CD8-positive, alpha-beta T cell (primary cell): ENCODE measurements at places on chromosomes 13 and 19.
A peak's percentile ranks its signal among the peaks of the same experiment; 100 is the strongest.

DNA sequence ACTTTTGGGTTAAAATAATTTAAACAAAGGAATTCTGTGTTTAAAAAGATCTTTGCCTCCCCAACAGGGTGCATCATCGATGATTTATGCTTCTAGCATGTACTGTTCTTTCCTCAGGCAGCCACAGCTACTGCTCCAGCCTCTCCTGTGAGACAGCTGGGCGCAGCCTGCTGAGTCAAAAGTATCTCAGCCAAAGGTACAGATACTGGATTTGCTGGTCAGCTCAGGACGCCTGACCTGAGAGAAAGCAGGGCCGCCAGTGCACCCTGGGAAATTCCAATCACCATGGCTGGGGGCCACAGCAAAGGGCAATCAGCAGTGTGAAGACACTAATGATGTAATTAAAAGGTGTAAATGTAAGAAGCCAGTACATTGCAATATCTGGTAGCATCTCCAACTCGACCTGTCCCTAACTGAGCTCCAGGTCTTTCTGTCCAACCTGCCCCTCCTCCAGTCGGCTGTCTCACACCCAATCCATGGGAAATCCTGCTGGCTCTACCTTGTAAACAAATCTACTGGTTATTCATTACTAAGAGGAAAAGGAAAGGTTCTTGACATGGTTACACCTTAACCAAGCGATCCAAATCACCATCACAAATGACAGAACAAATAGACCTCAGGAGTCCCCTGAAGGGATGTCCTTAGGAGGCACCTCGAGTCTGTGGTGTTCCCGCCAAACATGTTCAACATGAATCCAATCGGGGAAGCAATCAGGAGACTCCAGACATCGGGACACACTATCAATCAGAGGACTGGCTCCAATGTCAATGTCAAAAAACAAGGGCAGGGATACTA is 7.3 kb downstream of the OPA3 start:
- no peak for DNase-seq

DNA sequence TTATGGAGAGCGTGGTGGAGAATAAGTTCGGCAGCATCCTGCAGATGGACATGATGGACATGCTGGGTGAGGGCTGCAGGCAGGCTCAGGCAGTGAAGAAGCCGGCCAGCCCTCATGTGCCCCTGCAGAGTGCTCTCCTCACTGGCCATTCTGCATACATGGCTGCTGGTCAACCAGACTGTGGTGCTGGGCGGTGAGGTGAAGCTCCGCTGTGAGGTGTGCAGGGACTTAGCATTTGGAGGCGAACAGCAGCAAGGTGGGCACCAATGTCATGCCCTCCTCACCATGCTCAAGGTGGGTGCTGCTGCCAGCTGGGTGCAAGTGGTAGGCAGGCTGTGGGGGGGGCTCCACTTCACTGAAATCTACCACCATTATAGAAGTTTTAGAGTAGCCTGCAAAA is 5.7 kb upstream of the ZNF492 start:
- DNase-seq = no peak

GRCh38 chr19:50184196-50184595 is 19.2 kb upstream of the MYH14 start:
- DNase-seq = no peak

DNA sequence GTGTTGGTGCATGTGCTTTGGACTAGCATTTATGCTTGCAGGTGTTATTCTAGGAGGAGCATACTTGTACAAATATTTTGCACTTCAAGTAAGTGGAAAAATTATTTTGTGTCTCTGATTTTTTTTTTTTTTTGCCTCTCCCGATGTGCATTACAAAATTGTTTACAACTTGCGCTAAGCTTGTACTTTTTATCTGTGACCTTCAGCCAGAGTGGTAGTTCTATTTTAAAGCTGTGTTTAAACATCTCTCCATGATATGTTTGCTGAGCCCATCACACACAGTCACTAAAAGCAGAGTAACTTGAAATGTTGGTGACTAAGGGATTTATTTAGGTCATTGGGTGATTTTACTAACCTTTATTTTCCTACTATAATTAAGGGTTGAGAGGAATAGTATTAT is 20.8 kb downstream of the ITM2B start:
- no peak for DNase-seq

DNA sequence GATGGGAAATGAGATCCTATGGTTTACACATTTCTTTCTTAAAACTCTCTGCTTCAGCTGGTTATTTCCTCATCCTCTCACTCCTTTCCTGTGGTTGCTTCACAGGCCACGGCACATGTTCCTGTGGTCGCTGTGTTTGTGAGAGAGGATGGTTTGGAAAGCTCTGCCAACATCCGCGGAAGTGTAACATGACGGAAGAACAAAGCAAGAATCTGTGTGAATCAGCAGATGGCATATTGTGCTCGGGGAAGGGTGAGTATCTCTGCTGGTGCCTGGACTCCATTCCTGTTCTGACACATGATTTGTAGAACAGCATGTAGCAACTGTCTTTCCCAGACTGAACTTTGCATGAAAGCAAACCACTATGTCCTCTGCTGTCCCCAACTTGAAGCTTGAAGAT is 254.2 kb downstream of the ITGBL1 start:
- no peak for DNase-seq

GRCh38 chr19:6010107-6010506 is 32.2 kb upstream of the RANBP3 start:
- no peak for DNase-seq

- no peak for DNase-seq
Measured at GRCh38 chr13:66967811-66968597, 262.1 kb downstream of the PCDH9 start.

- DNase-seq = no peak
Measured at GRCh38 chr13:40103864-40104263, 448.4 kb downstream of the COG6 start.

GRCh38 chr13:113184568-113185440 is 23.7 kb downstream of the PCID2 start:
- peak; percentile 76 for DNase-seq

GRCh38 chr13:76466043-76466442 is 420.2 kb downstream of the KCTD12 start:
- DNase-seq = no peak

DNA sequence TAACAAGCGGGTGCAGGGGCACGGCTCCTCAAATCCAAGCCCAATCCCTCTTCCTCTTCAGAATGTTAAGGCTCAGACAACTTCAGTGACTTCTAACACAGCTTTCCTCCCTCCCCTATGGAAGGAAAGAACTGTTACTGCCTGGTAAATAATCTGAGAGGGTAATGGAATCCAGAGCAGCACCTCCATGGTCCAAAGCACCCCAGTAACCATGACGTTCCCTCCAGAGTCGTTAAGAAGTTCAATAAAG is 969 bp downstream of the AKT2 start:
- DNase-seq = no peak

DNA sequence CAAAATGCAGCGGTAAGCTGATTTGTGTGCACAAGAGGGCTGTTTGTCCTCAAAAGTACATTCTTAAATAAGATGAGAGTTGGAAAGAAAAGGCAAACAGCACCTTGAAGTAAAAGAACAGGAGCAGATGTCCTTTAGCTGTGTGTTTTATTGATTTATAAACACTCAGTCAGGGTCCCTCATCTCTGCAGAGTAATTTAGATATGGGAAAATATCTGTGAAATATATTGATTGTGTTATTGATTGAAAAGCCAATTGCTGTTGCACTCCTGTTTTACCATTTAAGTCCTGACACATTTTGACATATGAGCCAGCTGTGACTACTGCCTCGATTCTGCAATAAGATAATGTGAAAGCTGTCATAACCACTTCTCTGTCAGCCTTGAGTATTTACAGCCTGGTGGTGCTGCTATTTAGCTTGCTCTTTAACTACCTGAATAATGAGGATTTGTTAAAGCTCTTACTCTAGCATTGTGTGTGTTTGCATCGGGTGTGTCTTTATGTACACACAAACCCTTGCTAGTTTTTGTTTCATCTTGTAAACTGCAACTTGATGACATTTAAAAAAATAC is 550.1 kb downstream of the DACH1 start:
- DNase-seq = no peak

- DNase-seq = no peak
Measured at GRCh38 chr19:32131005-32131404, 214.4 kb upstream of the ZNF507 start.

GRCh38 chr13:27133889-27134288 is 37.7 kb downstream of the USP12 start:
- DNase-seq = no peak

- no peak for DNase-seq
Measured at GRCh38 chr19:1230783-1231489, 6.9 kb downstream of the CBARP start.

DNA sequence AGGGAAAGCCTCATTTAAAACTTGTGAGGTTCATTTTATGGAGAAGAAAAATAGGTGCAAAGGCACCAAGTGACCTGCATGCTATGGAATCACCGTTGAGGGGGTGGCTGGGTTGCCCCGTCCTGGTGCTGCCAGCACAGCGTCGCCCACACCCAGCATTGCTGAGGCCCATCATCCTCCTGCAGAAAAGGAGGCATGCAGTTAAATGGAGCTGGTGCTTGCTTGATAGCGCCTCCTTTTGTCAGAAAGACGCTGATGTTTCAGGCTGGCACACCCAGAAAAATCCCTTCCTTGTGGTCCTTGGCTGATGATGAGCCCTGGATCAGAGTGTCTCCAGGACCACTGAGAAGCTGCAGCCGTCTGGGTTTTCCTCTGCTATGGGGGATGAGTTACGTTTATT is 36.9 kb downstream of the DHRS12 start:
- no peak for DNase-seq

DNA sequence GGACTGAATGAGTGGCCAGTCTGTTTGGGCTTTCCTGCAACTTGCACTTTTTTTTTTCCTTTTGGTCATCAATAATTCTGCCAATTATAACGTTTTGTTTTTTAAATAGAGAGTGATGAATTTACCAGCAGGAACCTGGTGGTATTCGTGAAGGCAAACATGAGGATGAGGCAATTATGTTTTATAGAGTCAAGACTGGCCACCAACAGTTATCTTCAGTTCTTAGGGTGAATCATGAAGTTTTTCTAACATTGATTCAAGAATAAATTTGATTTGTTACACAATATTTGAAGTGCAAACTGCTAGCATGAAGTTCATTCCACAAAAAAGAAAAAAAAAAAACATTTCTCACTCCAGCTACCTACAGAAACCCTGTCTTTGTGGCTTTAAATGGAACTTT is 244.5 kb downstream of the SPRY2 start:
- DNase-seq = no peak
